ENCODE measurements at places on chromosomes 7 and 10.

GRCh38 chr7:107014387-107015023 is 30.0 kb upstream of the PRKAR2B start:
- no peak for DNase-seq

- DNase-seq = no peak
These were observed 385 bp upstream of the C10orf90 start for GRCh38 chr10:126670895-126671261.

- DNase-seq = no peak
These were observed 43.3 kb downstream of the FRMPD2 start for GRCh38 chr10:48231178-48231577.

GRCh38 chr7:143321734-143322133 is 5.8 kb downstream of the CLCN1 start:
- no peak for DNase-seq

DNA sequence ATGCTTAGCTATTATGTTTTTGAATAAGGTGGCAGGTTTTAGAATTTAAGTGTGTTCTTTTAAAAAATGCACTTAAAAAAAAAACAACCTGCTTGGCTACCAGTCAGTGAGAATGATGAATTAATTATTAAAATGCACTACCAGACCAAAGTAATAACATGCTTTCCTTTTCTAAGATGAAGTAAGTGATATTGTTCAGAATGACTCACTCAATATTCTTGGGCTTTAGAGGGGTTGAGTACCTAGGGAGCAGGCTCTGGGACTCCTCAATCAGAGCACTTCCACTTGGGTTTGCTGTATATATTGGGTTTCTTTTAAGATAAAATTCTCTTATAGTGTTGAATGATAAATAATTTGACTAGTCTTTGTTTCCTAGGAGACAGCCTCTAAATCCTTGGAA is 8.6 kb downstream of the STAM start:
- DNase-seq = no peak

All from body of pancreas (tissue), 4 donors.